ENCODE measurements at places on chromosomes 13 and 19. TPM values are rescaled to one million over a fixed set of nuclear protein-coding genes. Genes with fewer than 3 reads are reported as not detected.

TEX26 gene
- total RNA-seq, result not detected

PRODH2 gene
- total RNA-seq, result not detected

ALKBH7 gene
- 32.4 TPM for total RNA-seq

ZNF709 gene
- total RNA-seq, result 3.6 TPM

ZNF708 gene
- total RNA-seq, result 9.9 TPM

ZNF497 gene
- total RNA-seq, result 0.98 TPM

CDX2 gene
- total RNA-seq, result not detected

CLEC17A gene
- total RNA-seq, result not detected

PNMA8A gene
- total RNA-seq, result 0.10 TPM

SULT2B1 gene
- not detected for total RNA-seq

PPP1R12C gene
- 64.1 TPM for total RNA-seq

PTPRH gene
- 0.65 TPM for total RNA-seq

HCST gene
- not detected for total RNA-seq

IL17D gene
- total RNA-seq, result 6.2 TPM

ELANE gene
- total RNA-seq, result not detected

CHMP2A gene
- total RNA-seq, result 74.3 TPM

NXNL1 gene
- not detected for total RNA-seq

KIRREL2 gene
- not detected for total RNA-seq
